GM04504 (cell line): ENCODE measurements at places on chromosomes 2 and 18.

- DNase-seq: no peak
Observed at GRCh38 chr2:46634905-46635304, 155.5 kb downstream of the TMEM247 start.

GRCh38 chr18:6286585-6286984 is 128.1 kb downstream of the L3MBTL4 start:
- no peak for DNase-seq

GRCh38 chr2:173290046-173290445 is 64.6 kb upstream of the CDCA7 start:
- DNase-seq: no peak

- DNase-seq: no peak
Observed at GRCh38 chr2:190889175-190889943, 8.7 kb downstream of the GLS start.

GRCh38 chr2:172228177-172228808 is 125.6 kb upstream of the DLX2 start:
- no peak for DNase-seq

- DNase-seq: no peak
Observed at GRCh38 chr18:56986829-56987228, 160.1 kb upstream of the BOD1L2 start.

DNA sequence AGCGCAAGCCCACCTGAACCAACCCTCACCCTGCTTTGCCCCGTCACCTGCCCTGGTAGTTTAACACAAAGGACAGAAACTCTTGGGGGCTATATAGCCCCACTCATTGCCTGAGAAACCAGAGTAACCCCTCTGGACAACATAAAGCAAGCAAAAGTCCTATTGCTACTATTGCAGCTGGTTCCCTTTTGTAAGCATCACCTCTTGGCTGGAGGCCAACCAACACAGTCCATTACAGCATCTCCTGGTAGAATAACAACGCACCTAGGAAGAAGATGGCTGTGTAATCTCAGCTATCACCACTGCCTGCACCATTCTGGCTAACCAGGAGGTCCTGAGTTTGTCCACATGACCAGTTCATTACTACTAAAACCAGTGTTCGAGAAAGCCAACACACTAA is 36.4 kb downstream of the FLACC1 start:
- DNase-seq: no peak

DNA sequence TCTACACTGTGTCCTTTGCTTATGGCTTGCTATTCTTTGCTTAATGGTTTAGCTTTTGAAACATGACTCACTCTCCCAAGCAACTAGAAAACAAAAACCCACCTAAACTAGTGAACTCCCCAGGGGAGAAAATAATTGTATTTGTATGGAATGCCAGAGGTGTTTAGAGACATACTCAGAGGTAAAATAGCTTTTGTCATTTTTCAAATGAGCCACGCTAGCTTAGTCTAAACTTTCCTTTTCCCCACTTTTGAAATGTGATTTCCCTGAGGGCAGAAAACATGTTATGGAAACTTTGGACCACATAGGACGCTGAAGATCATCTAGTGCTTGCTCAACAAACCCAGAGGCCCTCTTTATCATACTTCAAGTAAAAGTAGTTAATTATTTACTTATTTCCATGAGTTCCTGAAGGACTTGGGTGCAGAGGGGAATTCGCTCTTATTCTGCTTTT is 16.5 kb upstream of the CYTIP start:
- peak; percentile 10 for DNase-seq

DNA sequence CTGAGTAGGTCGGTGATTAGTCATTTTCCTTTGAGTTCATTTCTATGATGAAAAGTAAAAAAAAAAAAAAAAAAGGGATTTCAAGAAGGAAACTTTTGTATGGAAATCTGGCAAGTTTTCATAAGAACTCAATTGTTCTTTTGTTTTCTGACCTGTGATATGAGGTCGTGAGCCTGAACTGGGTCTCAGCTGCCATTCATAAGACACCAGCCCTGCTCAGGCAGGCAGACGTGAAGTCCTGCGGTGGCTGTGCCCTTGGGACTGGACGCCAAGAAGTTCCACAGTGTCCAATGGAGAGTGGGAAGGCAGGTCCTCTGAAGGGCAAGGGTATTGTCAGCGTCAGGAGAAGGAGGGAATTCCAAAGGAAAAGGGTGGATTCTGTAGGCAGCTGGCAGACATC is 183.9 kb downstream of the NCK2 start:
- DNase-seq: no peak

DNA sequence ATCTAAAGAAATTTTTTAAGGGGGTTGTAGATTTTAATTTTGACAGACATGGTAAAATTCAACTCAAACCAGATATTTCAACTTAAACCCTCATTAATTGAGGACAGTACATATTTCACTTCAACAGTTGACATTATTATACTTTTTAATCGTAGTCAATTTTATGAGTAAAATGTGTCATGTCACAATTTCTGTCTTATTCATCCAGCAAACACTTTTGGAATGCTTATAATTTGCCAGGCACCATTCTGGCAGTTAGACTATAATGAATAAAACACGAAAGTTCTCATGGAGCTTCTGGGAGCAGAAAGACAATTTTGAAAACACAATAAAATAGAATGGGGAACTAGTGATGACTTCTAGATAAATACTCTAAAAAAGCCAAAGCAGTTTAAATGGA is 1094.8 kb downstream of the SUCLG1 start:
- peak; percentile 90 for DNase-seq

DNA sequence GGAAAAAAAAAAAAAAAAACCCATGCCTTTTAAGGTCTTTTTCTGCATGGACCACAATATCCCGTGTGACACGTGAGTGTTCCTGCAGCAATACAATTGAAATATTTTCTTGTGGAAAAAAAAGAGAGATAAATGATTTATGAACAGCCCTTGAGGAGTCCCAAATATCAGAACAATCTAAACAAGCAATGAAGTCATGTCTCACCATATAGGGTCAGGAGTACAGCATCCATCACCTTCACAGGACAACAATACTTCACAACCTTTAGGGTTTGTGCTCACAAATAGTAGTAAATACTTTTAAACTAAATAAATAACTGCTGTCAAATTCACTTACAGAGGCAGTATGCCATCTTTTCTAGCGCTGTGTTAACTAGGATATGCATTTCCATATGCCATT is 87.9 kb downstream of the ZEB2 start:
- DNase-seq: no peak

DNA sequence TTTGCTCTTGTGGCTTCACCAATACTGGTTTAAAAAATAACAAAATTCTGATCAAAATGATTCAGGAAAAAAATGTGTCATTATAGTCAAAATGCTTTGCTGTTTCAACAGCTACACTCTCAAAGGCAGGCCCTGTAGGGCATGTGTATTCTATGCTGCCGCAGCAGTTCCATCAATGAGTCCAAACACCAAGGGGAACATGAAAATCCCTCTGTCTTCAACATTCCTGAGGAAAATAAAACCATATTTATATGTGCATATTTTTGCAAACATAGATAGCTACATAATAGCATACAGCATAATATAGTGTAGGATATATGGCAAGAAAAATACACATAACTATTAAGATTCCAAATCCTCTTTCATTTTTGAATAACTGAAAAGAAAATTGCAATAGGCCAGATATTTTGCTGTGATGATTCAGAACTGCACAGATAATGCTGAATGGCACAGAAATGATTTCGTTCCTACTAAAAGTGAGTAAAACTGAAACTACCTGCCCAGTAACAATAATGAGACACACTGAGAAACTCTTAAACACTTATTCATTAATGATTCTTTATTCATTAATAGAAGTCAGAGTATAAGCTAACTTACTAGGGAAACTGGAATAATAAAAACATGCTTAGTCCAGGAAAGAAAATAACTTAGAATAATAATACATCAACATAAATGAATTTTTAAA is 343.8 kb downstream of the SUCLG1 start:
- DNase-seq: no peak

DNA sequence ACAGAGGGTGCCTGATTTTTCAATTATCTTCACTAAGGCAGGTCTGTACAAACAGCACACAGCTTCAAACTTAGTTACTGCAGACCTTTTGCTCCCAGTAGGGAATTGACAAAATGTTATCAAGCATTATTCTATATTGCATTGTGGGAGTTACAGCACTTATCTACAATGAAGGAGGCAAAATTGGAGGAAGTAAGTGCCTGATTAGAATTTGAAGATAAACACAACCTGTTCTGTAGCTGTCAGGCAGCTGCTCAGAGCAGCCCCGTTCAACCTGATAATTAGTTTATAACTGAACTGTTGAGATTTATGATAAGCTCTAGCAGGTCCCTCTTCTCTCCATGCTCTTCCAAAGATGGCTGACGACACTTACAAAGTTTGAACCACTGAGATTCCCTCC is 364.4 kb upstream of the CYRIA start:
- no peak for DNase-seq

GRCh38 chr18:62672600-62672999 is 42.7 kb upstream of the PHLPP1 start:
- DNase-seq: no peak

DNA sequence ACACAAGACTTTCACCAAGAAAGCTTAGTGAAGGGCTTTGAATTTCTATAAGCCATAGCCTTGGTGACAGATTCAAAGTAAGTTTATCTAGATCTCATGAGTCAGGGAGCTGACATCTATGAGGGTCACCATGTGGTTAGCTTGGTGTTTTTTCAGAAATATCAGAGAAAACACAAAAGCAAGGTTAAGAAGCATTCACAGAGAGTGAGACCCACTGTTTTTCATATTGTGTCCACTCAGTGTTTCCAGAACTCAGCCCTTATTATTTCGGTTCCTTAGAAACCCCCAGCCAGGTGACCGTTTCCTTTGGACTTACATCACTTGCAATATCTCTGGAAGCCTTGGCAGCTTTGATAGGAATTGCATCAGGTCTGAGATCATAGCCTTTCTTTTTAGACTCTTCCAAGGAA is 76.6 kb downstream of the NEB start:
- DNase-seq: no peak

DNA sequence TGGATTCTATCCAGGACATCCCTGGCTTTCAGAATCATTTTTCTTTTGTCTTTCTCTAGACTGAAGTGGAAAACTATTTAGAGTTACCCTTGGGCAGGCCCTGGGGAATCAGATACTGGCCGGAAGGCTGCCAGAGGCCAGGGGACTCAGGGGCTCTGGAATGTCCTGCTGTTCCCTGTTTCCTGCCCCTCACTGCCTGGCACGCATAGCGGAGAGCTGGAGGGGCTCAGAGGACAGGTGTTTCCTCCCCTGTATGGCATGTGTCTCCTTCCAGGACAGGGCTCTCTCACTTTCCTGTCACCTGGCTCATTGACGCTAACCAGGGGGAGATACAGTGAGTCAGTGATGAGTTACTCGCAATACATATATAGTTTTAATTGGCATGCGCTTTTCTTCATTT is 38.8 kb downstream of the DYSF start:
- DNase-seq: no peak

DNA sequence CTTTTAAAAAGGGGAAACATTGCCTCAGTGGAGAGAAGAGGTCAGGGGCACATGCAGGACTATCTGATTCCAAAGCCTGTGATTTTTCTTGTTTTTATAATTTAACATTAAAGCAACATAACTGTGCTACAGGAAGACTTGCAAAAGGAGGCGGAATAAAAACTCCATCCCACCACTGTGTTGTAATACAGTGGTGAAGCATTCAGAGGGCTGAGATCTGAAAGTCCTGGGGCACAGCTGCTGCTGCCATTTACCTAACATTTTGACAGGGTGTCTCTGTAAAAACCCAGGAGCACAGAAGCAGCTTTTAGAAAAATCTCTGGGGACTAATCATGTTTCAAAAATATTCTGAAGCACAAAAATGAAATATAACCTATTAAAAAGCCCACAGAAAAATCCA is 97.6 kb downstream of the GRB14 start:
- DNase-seq: no peak

DNA sequence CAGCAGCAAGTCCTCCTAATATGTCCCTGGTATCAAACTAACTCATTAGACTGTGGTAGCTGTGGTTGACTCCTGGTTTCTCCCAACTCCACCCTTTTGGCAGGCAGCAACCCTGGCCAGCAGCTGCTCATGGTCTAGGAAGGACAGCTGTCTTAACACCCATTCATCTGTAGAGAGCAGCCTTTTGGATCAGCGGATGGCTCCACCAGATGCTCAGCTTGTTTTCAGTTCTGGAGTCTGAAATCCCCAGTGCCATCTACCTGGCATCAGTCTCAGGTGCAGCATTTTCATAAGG is 100.5 kb downstream of the SPOPL start:
- no peak for DNase-seq

- no peak for DNase-seq
Observed at GRCh38 chr2:214079032-214079431, 331.8 kb upstream of the VWC2L start.

DNA sequence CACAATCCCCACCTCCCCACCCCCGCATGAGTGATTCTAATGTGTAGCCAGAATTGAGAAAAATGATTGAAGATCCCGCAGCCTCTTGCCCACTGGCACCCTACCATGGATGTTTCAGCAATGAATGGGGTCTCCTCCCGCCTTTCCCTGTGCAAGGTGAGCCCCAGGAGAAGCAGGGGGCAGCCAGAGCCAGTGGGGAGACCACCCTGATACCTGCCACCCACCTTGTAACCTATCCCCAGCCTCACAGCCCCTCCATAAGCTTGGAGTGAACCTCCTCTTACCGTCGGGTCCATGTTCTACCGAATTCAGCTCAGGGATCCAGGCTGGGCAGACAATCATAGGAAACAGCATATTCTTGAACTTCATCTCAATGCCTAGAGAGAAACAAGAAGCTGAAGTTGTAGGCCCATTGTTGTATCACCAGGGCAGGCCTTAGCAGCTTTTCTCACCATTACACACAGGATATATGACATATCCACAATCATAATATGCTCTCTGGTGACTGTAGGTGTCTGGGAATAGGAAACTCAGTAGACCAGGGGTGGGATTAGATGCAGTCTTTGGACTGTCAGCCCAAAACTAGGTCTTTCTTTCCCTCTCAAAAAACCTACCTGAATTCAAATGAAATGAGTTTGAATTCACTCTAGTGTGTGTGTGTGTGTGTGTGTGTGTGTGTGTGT is 30.9 kb downstream of the XDH start:
- DNase-seq: no peak

DNA sequence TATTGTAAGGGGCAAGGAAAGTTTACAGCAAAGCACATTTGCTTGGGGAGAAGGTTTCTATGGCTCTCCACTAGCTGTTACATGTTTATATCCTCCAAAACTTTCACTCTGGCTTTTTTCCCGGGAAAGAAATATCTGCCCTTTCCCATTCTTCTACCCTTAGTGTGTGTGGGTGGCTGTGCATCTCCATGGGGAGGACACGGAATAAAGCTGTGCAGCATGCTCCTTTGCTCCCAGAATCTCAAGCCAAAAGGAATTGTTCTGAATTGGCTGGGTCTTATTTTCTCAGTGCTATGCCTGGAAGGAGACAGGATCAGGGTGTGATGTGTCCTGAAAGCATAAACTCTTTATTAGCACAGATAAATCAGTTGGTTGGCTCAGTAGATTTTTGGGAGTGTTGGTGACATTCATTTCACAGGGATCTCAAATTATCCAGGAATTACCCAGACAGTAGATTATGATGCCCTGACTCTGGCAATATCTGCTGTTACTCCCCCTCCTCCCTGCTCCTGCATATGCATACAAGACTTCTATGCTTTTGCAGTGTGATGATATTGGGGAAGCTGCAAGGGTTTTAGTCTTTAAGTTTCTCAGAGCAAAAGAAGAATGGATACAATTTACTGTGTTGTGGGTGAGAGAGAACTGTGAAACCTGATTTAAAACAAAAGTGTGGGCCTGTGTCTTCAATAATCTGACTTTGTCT is 63.1 kb downstream of the PARD3B start:
- peak; percentile 54 for DNase-seq
